ENCODE measurements at places on chromosomes 16 and 17. TPM values are rescaled to one million over a fixed set of nuclear protein-coding genes. Genes with fewer than 3 reads are reported as not detected.

EIF3C gene
- 1,275 TPM for total RNA-seq

- no peak for DNase-seq
Observed at GRCh38 chr16:57706717-57707116, 12.1 kb downstream of the DRC7 start.

- DNase-seq = peak; percentile 73
Observed at GRCh38 chr17:47717261-47717697, 15.8 kb upstream of the TBX21 start.

CPSF4L gene
- not detected for total RNA-seq

COQ7 gene
- total RNA-seq = 21.6 TPM

- DNase-seq = no peak
Observed at GRCh38 chr17:17941015-17941414, 31.2 kb downstream of the TOM1L2 start.

- DNase-seq = no peak
Observed at GRCh38 chr17:29069526-29070041, 26.6 kb downstream of the PIPOX start.

OSGIN1 gene
- 0.72 TPM for total RNA-seq

GRCh38 chr17:81448950-81449349 lies 53.7 kb downstream of the BAHCC1 start:
- DNase-seq = no peak
